ENCODE measurements at places on chromosomes 16 and 17.

DNA sequence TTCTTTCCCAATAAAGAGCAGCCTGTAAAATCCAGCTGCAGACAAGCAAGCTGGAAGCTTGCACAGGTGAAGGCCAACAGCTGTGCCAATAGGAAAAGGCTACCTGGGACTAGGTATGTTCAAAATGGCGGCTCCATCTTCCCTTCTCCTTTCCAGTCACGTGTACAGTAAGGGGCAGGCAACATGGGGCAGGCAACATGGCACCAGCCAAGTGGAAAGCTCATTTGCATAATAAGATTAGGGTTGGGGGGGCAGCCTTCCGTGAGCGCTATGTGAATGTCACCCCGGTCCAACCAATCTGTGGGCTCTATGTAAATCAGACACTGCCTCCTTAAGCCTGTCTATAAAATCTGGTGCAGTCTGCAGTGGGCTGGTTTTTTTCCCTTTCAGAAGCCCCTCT lies 31.3 kb downstream of the TVP23A start:
- DNase-seq, result no peak

DNA sequence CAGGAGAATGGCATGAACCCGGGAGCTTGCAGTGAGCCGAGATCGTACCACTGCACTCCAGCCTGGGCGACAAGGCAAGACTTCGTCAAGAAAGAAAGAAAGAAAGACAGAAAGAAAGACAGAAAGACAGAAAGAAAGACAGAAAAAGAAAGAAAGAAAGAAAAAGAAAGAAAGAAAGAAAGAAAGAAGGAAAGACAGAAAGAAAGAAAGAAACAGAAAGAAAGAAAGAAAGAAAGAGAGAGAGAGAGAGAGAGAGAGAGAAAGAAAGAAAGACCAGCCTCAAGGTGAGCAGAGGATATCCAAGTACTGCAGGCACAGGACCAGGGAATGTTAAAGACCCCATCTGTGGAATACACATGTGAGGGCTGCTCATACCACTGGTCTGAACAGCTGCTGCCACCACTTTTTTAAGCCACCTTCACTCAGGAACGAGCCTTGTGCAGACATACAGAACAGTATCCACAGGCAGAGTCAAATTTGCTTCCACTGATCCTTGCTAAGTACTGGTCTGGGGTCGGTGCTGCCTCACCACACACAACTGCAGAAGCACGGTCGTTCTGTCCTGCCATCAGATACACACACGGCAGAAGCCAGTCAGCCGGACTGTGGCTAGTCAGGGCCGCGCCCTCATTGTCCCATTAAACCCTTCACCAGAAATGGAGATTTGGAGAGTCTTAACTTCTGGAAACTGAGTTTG lies 7.7 kb downstream of the RAB5C start:
- no peak for DNase-seq

DNA sequence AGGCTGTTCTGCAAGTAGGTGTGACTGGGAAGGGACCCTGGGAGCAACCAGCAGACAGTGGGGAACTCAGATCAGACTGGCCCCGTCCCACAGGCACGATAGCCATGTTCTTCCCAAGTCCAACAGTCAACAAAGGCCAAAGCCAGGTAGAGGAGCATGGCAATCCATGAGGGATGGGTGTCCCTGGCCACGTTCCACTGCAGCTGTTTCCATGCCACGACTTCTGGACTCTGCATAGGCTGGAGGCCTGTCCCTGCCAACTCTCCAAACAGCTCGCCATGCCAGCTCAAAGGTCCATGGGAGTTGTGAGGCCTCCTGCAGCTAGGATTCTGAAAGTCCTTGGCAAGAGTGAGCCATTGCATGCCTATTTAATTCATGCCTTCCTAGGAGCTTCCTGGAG lies 459.8 kb downstream of the CDH8 start:
- DNase-seq, result no peak

- no peak for DNase-seq
Measured at GRCh38 chr16:69593751-69594255, 28.0 kb downstream of the NFAT5 start.

DNA sequence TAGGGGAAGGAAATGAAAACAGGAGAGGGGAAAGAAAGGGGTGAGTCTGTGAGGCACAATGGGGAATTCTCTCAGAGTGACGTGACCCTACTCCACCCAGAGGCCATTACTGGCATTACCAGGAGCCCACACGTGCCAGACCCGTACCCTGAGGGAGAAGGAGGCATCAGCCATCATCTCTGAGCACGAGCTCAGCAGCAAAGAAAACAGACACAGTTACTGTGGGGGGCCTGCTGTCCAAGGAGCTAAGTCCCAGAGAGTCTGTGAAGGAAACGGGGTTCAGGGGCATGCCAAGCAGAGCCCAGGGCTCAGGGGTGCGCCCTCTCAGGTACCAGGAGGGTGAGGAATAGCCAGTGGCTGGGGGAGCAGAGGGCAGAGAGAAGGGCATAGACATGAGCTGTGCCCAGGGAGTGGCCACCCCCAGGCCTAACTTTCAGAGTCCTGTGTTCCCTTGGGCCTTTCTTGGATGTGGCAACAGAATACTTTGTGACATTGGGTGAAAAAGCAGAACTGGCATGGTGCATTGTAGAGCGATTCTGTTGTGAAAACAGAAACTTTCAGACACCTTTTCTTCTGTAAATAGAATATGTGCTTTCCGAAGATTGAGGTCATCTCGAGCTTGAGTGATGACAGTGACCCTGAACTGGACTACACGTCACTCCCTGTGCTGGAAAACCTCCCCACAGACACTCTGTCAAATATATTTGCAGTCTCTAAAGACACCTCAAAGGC lies 11.3 kb downstream of the TAF1C start:
- DNase-seq, result peak; percentile 12

Data from NCI-H1930 (cell line).